Vagina (tissue), 2 donors: ENCODE measurements at places on chromosomes 6 and 20. TPM values are rescaled to one million over a fixed set of nuclear protein-coding genes. Genes with fewer than 3 reads are reported as not detected.
A peak's percentile ranks its signal among the peaks of the same experiment; 100 is the strongest.

- no peak for DNase-seq
Observed at GRCh38 chr6:62904687-62905086, 306.6 kb upstream of the FKBP1C start.

The DACT2 gene
- 1.5 TPM for total RNA-seq

The ARG1 gene
- not detected for total RNA-seq

- DNase-seq, result no peak
Observed at GRCh38 chr6:64034910-64035655, 399.5 kb downstream of the PHF3 start.

GRCh38 chr20:50338479-50339391 is 148.1 kb downstream of the CEBPB start:
- DNase-seq, result no peak

- no peak for DNase-seq
Observed at GRCh38 chr6:23537828-23538227, 588.2 kb upstream of the NRSN1 start.

GRCh38 chr6:170159022-170159965 is 131.6 kb downstream of the DLL1 start:
- no peak for DNase-seq

The HRH3 gene
- not detected for total RNA-seq

DNA sequence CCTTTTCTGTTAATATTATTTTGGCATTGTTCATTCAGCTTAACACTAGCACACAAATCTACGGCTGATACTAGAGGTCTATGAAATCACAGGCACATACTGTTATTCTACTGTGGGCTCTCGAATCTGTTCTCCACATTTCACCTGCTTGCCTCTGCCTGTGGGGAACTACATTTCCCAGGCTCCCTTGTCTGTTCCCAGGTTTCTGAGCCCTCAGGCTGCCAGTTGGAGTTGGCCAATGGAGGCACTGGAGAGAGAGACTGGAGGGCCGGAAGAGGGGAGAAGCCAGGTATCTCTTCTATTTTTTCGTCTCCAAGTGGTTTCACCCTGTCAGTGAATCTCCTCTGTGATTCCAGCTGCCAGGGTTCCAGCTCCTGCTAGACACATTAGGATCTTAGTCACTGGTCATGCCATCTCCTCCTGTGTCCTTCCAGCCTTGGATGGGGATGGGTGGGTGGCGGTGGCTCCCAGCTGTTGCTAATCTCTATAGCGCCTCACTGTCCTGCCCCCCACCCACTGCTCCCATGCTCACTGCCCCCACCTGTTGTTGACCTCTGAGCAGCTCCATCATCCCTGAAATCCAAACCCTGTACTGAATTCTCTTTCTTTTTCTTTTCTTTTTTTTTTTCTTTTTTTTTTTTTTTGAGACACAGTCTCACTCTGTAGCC is 188.2 kb downstream of the LRFN2 start:
- no peak for DNase-seq

The TTLL9 gene
- total RNA-seq, result not detected

DNA sequence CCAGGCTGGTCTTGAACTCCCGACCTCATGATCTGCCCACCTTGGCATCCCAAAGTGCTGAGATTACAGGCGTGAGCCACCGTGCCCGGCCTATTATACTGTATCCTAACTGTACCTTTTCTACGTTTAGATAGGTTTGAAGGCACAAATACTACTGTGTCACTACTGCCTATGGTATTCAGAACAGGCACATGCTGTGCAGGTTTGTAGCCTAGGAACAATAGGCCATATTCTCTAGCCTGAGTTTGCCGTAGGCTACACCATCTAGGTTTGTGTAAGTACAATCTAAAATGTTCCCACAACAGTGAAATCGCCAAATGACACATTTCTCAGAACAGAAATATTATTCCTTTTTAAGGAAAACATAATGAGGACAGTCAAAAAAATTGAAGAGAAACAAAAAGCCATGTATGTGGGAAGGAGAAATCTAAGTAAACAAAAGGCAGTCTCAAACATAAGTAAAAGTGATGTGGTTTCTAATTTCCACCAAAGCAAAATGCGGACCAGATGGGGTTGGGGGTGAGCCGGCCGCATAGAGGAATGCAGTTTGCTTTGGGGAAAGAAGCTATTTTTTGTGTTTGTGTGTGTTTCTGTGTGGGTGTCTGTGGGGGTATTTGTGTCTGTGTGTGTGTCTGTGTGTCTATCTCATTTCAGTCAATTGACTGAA is 192.6 kb upstream of the SALL4 start:
- no peak for DNase-seq

DNA sequence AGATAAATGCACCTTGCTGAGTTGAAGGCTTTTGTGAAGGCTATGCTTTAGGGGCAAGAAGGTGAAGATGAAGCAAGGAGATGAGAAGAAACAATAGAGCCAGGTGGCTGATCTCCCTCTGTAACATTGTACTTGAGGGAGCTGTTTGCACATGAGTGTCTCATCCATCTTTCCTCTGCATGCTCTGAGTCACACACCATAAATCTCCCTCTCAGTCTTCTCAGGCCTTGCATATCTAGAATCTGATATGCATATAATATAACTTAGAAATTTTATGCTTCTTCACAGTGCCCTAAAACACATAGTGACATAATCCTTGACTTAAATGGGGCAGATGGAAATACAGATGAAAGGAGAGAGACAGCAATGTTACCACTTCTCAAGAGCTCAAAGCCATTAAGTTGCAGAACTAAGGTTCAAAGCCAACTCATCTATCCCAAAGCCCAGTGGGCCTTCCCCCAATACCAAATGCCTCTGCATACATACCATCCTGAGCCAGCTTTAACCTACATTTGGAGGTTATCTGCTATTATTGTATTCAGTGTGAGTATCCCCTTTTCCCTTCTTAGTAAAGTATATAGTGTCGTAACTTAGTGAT is 62.4 kb upstream of the STXBP5 start:
- DNase-seq, result no peak

The CAGE1 gene
- total RNA-seq, result not detected

DNA sequence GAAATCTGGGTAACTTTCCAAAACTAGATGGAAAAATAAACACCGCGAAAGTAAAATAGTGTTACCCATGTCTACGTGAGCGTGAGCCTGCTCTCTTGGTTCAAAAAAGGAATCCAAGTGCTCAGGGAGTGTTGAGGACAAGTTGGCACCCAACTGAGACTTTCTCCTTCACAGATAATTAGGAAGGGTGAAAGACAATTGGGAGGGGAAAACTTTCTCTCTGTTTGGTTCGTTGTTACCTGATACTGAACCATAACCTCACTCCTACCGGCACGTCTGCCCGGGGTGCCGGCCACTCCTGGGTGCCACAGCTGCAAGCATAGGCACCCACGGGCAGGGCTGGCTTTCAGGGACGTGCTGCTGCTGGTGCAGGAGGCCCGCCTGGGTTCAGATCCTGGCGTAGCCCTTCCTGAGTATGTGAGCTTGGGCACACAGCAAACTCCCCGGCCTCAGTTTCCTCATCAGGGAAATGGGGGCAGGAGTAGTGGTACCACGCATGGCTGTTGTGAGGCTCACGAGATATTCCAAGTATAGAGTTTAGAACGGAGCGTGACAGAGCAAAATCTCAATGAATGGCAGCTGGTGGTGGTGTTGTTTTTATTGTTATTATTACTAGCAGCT is 38.2 kb upstream of the PMEPA1 start:
- DNase-seq, result no peak

DNA sequence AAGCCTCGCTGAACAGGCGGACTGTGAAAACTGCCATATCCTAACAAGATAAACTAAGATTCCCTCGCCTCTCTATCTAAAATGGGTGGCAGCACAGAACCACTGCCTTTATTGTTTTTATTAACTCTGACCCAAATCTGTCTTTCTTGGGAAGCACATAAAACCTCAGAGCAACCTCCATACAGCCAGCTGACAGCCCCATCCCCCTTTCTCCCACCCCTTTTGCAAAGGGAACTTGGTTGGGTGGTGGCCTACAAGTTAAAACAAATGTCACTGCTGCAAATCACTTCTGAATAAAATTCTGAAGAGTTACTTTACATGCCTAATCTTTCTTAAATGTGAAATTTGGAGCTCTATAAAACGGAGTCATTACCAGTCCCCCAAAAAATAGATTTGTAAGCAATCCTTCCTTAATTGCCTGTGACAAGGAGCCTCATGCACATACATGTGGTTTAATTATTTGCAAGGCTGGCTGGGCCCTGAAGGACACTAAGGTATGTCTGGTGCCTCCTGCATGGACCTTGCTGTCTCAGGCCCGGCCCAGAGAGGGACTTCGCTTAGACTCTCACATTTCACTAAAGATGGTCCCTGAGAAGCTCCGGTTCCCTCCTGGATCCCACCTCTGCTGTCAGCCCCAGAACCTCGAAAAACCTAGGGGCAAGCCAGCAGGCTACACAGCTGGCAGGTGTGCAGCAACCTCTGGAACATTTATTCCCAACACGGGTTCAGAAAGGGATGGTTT is 21.7 kb downstream of the PXDC1 start:
- no peak for DNase-seq

DNA sequence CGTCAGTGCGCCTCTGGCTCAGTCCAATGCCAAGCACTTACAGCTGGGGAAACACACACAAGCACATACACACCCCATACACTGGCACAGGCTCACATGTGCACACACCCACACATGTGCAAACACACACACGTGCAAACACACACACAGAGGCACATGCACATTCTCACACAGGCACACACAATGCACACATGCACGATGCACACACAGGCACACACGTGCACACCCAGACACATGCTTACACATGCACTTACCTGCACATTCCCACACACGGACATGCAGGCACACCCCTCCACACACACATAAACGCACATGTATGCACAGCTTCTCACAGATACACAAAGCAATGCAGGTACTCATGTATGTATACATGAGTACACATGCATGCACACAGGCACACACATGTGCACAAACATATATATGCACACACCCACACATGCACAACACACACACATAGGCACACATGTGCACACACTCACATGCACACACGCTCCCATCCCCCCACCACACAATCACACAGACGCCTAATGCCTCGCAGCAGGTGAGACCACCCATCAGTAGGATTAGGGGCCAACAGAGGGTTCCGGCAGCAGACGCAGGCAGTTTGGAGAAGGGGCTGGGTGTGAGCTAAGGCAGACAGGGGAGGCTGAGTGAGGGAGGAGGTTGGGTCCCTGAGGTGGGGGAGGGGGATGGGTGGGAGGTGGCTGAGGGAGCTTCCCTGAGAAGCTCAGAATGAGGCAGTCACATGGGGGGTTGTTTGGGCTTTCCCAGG is 71.2 kb upstream of the SLCO4A1 start:
- DNase-seq, result no peak

The TFAP2D gene
- total RNA-seq, result not detected

The COX7A2 gene
- 286 TPM for total RNA-seq

The SLC22A3 gene
- total RNA-seq, result 16.5 TPM

GRCh38 chr6:169783401-169783800 is 32.0 kb downstream of the ERMARD start:
- DNase-seq, result peak; percentile 70

The MATN4 gene
- not detected for total RNA-seq

The CALHM4 gene
- total RNA-seq, result not detected

The TCF15 gene
- total RNA-seq, result not detected

The CD24 gene
- total RNA-seq, result 86.9 TPM

DNA sequence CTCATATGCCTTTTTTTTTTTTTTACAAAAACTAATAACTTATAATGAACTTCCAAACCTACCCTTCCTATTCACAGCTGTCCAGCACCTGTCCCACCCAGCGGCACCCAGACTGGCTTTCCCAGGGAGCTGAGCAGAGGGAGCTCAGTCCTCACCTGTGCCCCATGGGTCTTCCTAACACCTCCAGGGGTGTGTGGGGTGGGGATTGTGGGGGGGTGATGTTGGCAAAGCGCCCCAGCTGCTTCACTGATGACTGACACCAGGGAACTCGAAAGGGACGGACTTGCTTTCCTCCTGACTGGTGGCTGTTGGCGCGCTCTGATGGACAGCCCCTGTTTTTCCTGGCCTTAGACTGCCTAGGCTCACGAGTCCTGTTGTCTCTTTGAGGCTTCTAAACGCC is 14.2 kb upstream of the SYNJ2 start:
- no peak for DNase-seq
